ENCODE measurements at places on chromosomes 6 and 20.
A peak's percentile ranks its signal among the peaks of the same experiment; 100 is the strongest.

DNA sequence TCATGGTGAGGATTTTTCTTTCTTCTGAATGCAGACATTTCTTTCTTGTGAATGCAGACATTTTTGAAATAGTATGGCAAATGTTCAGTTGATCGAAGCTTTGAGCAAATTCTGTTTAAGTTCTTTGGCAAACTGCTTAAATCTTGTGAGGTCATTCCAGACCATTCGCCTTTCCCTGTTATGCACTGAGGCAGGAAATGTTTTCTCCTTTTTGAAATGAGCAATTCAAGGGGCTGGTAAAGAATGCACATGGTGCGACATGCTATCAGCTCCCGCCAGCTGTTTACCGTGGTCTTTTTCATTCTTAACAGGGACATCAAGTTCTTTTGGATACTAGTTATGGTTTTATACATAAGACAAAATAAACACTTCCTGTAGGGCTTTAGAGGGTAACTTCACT, 112.0 kb upstream of the CCN2 start:
- no peak for DNase-seq

DNA sequence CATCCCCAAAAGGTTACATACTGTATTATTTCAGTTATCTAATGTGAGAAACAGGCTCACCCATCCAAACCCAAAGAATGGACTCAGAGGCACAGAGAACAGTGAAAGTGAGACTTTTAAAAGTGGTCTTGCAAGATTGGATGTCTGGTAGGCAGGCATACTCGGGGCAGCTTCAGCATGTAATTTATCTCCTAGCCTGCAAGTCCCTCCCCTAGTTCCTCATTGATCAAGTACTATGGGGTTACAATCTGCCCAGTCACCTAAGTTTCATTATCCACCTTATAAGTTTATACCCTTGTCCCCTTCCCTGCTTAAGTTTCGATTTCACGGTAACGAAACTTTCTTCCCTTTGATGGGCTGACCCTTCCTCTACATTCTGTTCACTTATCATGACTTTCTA, 20.8 kb upstream of the ZNF451 start:
- DNase-seq, result no peak

GRCh38 chr20:58899512-58899911, 47.0 kb downstream of the GNAS start:
- DNase-seq, result no peak

DNA sequence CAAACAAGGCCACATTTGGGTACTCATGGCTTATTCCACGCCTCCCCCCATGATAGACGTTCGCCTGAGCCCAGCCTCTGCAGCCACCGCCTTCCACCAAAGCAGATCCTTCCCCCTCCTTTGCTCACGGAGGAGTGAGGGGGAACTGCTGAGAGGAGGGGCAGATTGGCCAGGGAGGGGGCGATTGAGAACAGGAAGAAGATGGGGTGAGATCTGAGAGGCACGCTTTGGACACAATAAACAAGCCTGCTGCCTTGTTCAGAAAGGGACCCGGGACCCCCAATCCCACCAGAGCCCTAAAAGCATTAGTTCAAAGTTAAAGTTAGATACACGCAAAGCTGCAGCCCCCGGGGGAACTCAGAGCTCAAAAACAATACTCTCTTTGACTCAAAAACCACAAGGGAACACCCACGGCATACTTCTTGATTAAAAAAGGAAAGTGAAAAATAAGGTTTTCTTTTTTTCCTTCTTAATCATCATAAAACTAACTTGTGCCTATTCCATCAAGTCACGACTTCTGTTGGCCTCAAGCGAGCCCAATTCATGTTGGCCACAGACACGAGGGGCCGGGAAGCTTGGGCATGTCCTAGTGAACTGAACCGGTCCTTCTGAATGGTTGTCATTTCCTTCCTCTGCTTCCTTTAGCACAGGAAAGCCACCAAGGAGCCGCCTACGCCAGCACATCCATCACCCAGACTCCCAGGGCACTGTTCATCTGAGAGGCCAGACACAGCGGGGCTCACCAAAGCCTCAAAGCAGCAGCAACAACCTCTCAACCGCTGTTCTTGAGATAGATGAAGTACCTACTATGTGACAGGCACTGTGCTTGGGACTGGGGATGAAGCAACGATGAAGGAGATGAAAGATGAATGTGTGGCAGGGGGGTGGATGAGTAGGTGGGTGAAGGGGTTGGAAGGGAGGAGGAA, 44.7 kb downstream of the NFATC2 start:
- DNase-seq, result peak; percentile 68

DNA sequence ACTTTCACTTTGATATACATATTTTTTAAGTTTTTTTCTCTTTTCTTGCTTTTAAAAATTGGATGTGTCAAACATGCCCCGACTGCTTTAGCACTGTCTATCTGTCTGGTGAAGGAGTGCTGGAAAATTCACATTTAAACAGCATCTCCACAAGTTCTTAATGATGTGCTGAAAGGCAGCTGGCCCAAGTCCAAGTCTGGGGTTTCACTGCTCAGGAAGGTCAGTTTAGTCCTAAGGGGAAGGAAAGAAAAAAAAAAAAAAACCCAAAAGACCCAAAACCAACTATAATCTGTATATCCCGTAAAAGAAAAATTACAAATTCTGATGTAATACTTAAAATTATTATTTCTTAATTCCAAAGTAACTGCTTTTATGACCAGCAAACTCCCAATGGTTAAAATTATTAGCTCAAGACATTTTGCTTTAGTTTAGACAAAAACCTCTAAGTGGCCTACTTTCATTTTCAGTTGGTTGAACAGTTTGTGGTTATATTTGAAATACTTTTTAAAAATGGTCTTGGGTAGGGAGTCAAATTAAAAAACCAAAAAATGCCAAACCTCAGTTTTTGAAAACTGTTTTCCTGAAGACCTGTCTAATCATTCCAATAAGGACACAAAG, 79.5 kb upstream of the PREP start:
- DNase-seq, result no peak

Data from stimulated activated naive CD4-positive, alpha-beta T cell treated with Interleukin-2 at 50 U/mL for 16 hours (primary cell).